ENCODE measurements at places on chromosomes 1 and 21.
A peak's percentile ranks its signal among the peaks of the same experiment; 100 is the strongest.

DNA sequence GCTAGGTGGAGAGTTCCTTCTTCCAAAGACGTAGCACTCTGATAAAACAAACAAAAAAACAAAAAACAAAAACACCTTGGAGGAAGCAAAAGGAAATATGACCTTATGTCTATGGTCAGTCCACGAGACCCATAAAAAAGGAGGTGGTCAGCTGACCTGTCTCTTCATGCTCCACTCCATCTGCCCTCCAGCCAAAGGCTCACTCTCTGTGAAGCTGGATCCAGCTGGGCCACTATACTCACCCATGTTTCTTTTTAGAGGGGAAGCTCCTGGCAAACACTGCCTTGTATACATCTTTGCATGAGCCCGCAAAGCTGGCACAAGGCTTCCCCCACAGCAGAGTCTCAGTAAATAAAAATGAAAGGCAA, 126.1 kb upstream of the CACHD1 start:
- DNase-seq = no peak

GRCh38 chr1:107702946-107703571, 261.9 kb downstream of the VAV3 start:
- peak; percentile 55 for DNase-seq

- DNase-seq = peak; percentile 44
These were observed 13.8 kb downstream of the TP53BP2 start for GRCh38 chr1:223831755-223832636.

- no peak for DNase-seq
These were observed 103.3 kb upstream of the GRIK3 start for GRCh38 chr1:37137601-37138000.

DNA sequence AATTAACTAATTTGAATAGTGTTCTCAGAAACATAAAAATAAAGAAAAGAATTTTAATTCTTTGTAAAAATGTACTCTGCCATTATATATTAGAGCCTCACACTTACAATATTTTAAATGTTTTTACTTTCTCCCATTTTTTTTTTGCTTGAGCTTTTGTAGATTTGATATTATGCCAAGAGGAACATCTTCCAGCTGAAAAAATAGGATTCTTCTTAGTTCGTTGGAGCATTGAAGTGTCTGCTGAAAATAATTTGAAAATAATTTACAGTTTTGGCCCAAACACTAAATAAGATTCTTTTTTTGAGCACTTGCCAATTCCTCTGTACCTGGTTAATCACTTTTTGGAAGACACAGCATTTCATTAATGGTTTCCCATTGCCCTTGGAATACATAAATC, 175.0 kb upstream of the COL11A1 start:
- DNase-seq = no peak

Data from AG10803 (cell line).